ENCODE measurements at places on chromosomes 13 and 19. TPM values are rescaled to one million over a fixed set of nuclear protein-coding genes. Genes with fewer than 3 reads are reported as not detected.

GRCh38 chr19:9597027-9597426 is 12.7 kb upstream of the ZNF121 start:
- DNase-seq: no peak

- DNase-seq: peak; percentile 19
These were observed 1.8 kb downstream of the CRLF1 start for GRCh38 chr19:18604820-18605159.

ANGPTL8 gene
- total RNA-seq: not detected

DNA sequence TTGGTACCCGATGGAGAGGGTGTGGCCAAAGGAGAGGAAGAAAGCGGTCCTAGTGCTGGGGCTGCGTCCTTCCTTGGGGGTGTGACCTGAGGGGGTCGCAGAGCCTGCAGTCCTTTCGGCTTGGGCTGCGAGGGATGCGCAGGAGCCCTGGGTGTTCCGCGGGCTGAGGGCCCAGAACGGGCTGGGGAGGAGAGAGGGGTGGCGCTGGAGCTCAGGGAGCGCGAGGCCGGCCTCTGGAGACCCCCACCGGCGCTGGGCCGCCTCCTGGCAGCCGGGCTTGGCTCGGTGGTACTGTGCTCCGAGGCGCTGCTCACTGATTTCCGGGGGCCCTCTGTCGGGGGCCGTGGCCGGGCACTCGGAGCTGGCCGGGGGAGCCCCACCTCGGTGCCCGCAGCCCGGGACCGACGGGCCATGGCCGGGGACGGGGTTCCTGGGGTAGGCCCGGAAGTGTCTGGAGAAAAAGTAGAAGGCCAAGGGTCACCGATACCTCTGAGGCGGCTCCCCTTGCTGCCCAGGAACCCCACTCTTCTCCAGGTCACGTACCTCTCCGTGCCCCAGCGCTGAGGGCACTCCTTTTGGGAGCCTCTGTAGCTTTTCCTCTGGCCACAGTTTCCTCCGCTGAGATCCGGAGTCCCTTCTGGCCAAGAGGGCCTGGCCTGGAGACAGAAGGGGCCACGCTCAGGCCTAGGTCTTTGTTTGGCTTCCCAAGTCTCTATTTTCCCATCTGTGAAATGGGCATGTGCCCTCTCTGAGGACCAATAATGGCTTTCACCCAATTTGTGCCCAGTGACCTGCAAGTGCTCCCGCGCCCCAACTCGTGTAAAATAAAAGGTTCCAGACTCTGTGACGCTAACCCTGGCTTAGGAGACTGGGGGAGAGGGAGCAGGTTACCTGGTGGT is 1.6 kb downstream of the PRR36 start:
- no peak for DNase-seq

GRCh38 chr13:46948338-46948737 is 51.5 kb upstream of the HTR2A start:
- DNase-seq: no peak

GRCh38 chr13:42011601-42012350 is 36.7 kb upstream of the DGKH start:
- no peak for DNase-seq

GRCh38 chr13:39313721-39314120 is 275.5 kb downstream of the NHLRC3 start:
- no peak for DNase-seq

DNA sequence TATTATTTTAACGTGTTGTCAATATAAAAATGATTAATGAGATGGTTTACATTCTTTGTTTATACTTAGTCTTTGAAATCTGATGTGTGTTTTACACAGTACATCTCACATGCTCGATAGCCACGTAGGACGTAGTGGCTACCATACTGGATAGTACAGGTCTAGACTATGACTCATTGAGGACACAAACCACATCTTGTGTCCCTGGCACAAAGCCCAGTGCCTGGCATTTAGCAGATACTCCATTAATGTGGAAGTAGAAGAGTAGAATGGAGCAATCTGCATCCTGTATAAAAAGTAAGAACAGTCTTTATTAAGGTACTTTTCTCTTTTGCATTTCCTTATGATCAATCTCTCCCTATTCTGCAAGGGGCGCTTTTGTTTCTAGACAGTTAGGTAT is 49.0 kb upstream of the FRY start:
- DNase-seq: peak; percentile 29

- no peak for DNase-seq
These were observed 46.2 kb downstream of the DCT start for GRCh38 chr13:94433055-94433961.

APC2 gene
- total RNA-seq: 5.9 TPM

DNA sequence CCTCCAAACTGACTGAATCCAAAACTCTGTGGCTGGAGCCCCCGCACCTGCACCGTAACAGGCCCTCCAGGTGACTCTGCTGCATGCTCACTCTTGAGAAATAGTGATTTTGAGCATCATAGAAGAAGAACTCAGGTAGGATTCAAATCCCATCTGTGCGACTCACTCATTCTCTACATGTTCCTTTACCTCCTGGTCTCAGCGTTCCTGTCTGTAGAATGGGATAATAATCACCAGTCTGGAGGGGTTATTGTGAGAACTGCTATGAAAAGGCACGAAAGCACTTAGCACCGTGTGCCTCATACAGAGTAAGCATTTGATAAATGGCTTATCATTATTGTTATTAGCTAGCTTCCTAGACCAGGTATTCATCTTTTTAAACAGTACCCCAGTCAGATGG is 36.5 kb upstream of the NPAS1 start:
- no peak for DNase-seq

Data from mucosa of descending colon (tissue), 3 donors.